ENCODE measurements at places on chromosomes 5 and 9.

- no peak for DNase-seq
Observed at GRCh38 chr9:92035146-92035545, 80.1 kb downstream of the SPTLC1 start.

DNA sequence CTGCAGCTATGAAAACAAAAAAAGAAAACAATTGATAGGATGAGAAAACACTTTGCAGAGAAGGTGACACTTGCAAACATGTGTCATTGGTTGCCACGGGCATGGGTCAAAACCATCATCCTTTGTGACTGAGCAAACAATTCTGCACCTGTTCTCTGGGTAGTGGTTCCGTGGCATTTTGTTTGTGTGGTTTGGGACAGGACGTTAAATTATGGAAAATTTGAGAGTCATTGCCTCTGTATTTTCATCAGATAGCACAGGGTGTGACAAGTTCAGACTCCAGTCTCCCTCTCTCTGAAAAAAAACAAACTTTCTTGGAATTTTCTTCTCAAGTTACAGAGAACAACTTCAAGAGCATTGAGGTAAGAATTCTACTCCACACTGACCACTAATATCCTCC, 113.4 kb upstream of the HMHB1 start:
- no peak for DNase-seq

DNA sequence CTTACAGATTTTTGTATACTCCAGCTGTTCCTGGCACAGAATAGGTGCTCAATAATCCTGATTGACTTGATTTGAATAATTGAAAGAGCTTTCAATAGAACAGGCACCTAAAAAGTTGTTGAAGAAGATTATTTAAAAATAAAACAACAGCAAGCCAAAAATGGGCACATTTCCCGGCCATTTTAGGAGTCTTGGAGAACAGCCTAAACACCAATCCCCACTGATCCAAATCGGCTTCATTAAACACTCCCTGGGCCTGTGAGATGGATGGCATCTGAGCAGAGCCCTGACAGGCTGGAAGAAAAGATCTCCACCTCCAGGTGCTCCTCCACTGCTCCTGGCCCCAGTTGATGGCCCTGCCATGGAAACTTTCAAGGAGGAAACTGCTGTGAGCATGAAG, 213.3 kb downstream of the MAN2A1 start:
- DNase-seq: no peak

GRCh38 chr9:12723409-12724028, 30.3 kb downstream of the TYRP1 start:
- DNase-seq: no peak

GRCh38 chr9:114263853-114264510, 58.9 kb upstream of the ORM1 start:
- peak; percentile 86 for DNase-seq

- no peak for DNase-seq
Observed at GRCh38 chr9:101536938-101537337, 3.3 kb downstream of the RNF20 start.

- no peak for DNase-seq
Observed at GRCh38 chr9:19342947-19343346, 37.1 kb downstream of the RPS6 start.

DNA sequence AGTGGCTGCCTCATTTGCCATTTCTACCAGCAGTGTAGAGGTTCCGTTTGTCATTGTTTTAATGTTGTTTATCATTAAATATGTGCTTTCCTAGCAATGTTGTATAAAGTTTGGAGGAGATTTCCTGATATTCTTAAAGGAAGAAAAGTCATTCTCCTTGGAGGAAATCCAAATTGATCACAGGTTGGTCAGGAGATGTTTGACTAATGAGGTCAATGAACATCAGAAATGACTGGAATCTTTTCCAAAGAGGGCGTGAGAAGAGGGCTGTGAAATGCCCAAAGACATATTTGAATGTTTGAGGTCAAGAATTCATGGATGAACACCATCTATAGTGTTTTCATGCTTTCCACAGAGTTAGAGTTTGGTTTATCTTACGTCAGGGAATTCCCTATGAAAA, 471.3 kb downstream of the MAT2B start:
- no peak for DNase-seq
